CD4-positive, alpha-beta T cell treated with Interleukin-17A for 1 hour (primary cell): ENCODE measurements at places on chromosomes 11 and 22.

DNA sequence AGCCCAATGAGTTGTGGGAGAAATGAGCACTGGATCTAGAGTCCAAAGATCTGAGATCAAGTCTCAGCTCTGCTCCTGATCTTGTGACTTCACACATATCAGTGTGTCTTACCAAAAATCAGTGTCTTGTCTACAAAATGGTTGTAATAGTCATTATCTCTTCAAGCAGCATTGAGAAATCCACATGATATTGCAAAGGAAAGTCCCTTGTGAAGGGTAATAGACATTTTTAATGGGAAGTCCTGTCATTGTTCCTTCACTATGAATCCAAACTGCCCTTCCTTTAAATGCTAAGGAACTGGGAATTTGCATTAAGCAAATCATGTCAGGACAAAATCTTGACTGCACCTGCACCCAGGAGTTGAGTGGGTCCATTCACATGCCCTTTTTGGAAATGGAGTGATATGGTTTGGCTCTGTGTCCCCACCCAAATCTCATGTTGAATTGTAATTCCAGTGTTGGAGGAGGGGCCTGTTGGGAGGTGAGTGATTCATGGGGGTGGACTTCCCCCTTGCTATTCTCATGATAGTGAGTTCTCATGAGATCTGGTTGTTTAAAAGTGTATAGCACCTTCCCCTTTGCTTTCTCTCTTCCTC, 51.1 kb downstream of the COMMD9 start:
- no peak for DNase-seq

GRCh38 chr11:36149538-36150242, 139.5 kb downstream of the COMMD9 start:
- DNase-seq, result peak; percentile 3

GRCh38 chr22:35732116-35732515, 14.4 kb downstream of the APOL5 start:
- no peak for DNase-seq

GRCh38 chr11:116387641-116388040, 385.1 kb downstream of the BUD13 start:
- no peak for DNase-seq

DNA sequence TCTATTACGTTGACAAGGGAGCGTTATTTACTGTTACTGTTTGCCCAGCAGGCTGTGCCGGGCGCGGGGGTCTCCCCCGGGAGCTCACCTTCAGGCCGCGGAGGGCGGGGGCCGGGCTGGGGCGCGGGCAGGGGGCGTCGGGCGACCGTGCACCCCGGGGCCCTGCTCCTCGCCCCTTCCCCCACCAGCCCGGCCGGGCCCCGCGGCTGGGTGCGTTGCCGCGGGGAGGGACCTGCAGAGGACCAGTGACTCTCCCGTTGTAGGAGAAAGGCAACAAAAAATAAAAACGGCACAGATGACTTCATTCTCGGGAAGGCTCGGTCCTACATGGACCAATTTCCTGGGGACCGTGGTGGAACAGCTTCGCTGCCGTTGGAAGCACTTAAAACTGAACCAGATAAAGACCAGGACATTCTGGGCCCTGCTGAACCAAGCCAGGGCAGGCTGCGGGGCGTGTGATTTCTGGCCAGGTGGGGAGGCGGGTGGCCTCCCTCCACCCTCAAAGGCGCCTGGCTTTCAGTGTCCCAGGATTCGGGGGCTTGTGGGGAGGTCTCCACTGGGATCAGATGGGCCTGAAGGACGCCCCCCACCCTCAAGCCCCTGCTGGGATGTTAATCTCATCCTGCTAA, 57.4 kb downstream of the IGLL1 start:
- DNase-seq, result no peak
